ENCODE measurements at places on chromosomes 3 and 15.

GRCh38 chr15:38972831-38973230 is 408.2 kb upstream of the RASGRP1 start:
- DNase-seq, result no peak

DNA sequence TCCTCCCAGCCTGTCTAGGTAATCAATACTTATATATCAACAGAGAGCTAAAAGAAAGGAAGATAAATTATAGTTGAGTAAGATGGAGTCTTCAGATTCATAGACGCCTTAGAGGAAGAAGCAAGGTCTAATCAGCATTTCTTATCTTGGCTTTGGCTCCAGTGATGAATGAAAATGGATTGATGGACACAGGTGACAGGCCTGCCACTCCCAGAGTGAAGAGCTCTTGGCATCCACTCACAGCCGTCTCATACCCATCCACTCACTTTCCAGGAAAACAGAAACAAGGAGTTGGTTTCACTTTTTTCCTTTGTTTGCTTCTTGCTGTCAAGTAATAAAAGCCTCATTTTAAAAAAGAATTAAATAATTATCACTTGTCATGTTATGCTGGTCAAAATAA is 168.2 kb downstream of the MFSD1 start:
- no peak for DNase-seq

GRCh38 chr3:112365636-112366035 is 32.7 kb downstream of the CD200 start:
- DNase-seq, result no peak

GRCh38 chr15:29268706-29269484 is 727 bp downstream of the NSMCE3 start:
- DNase-seq, result peak; percentile 8

- no peak for DNase-seq
Measured at GRCh38 chr15:35166730-35167359, 81.8 kb upstream of the NANOGP8 start.

DNA sequence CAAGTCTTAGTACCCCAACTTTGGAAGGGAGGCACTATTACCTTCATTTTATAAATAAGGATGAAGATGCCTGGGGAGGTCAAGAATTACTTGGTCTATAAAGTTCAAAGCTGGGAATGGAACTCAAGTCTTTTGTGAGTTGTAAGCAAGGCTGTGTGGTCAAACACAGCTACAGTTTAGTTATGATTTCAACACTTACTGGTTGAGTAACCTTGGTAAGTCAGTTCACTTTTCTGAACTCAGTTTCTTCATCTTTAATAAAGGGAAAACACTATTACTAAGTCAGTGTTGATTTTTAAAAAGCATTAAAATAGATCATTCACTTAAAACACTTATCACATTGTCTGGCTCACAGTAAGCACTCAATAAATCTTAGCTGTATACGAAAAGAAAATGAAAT is 200.4 kb upstream of the ADAMTS9 start:
- DNase-seq, result no peak

- no peak for DNase-seq
Measured at GRCh38 chr3:45911511-45912226, 25.3 kb downstream of the CCR9 start.

GRCh38 chr3:83928903-83929302 is 1029.9 kb upstream of the CADM2 start:
- DNase-seq, result no peak
